Cardiac muscle cell (in vitro differentiated cells and primary cell): ENCODE measurements at places on chromosomes 7 and 10.

DNA sequence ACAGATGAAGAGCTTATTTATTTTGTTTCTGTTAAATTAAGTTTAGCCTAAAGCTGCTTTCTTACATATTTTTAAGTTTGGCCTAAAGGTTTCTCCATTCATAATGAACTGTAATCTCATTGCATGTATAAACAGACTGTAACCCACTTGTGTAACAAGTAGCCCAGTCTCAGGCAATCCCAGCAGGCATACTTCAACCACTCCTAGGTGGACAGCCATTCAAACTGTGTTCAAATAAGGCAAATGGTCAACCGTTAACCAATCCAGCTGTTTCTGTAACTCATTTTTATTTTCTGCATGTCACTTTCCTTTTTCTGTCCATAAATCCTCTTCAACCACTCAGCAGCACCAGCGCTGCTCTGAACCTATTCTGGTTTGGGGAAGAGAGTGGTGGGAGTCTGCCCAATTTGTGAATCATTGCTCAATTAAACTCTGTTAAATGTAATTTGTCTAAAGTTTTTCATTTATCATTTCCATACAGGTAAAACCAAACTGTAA is 35.9 kb downstream of the PHYHIPL start:
- no peaks in the 10 kb centered on the region for H3K36me3 ChIP-seq
- H3K27ac ChIP-seq: no peak overlapping the region
- DNase-seq: no peak
- H3K4me3 ChIP-seq: no peak overlapping the region

DNA sequence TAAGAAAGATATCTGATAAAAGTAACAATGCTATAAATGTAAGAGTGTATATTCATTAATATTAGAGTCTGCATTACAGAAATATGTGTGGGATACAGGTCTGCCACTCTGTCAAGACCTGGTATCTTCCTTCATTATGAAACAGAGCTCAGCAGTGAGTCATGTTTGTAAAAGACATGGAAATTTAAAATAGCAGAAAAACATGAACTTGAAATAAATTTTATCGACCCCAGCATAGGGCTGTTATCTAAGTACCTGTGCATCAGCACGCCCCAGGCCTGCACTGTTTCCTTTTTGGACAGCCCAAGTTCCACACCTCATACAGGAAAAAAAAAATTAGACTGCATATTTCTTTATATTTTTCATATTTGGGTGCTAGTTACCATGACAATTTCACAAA is 58.0 kb upstream of the ZPBP start:
- H3K4me3 ChIP-seq: no peak overlapping the region
- H3K36me3 ChIP-seq: no peaks in the 10 kb centered on the region
- no peak overlapping the region for H3K27ac ChIP-seq
- DNase-seq: no peak

DNA sequence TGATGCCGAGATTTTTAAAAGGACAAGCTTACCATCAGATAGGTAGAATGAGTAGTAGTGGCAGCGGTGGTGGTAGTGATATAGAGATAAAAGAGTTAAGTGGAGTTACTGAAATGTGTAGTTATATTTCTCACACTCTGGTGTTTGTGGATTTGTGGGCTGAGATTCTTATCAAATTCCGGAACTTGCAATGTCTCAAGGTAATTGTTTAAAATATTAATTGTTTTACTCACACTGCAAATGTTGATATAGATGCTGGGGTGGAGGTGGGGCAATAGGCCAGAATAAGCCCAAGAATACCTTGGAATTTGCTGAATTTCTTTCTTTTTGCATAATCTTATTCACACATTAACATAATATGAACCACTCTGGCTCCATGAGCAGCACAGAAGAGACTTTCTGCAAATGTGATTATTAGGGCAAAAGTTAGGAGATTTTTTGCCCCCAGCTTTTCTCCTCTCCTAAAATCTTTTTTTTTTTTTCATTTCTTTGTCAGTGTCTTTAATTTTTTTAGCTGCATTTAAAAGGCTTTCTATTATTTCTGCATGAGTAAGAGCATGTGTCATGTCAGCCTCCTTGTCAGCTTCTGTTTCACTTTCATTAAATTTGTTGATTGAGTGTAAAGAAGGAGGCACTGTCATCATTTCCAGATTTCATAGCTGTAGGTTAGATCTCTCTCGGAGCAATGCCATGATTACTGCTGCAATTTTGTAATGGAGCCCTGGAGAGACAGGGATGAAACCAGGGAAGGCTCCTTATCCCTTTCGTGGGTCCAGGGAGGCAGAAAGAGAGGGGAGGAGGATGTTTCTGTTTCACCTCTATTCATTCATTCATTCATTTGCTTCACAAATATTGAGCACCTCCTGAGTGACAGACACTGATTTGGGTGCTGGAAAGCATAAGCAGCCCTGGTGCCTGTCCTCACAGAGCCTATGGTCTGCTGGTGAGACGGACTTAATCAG is 13.1 kb upstream of the SGMS1 start:
- H3K4me3 ChIP-seq: no peak overlapping the region
- H3K4me1 ChIP-seq: no peaks in the 10 kb centered on the region
- no peaks in the 10 kb centered on the region for H3K27me3 ChIP-seq
- DNase-seq: no peak
- H3K27ac ChIP-seq: no peak overlapping the region

- no peaks in the 10 kb centered on the region for H3K4me1 ChIP-seq
- DNase-seq: no peak
- H3K4me3 ChIP-seq: no peak overlapping the region
- H3K27me3 ChIP-seq: no peaks in the 10 kb centered on the region
- no peak overlapping the region for H3K27ac ChIP-seq
Measured at GRCh38 chr7:11478426-11478825, 353.6 kb downstream of the THSD7A start.

GRCh38 chr10:13787015-13787421 is 200.3 kb downstream of the PRPF18 start:
- H3K4me3 ChIP-seq: no peak overlapping the region
- no peaks in the 10 kb centered on the region for H3K4me1 ChIP-seq
- no peaks in the 10 kb centered on the region for H3K36me3 ChIP-seq

- no peak overlapping the region for H3K27ac ChIP-seq
- no peaks in the 10 kb centered on the region for H3K36me3 ChIP-seq
- no peak for DNase-seq
- no peaks in the 10 kb centered on the region for H3K4me1 ChIP-seq
Measured at GRCh38 chr10:65945061-65945460, 980.8 kb upstream of the LRRTM3 start.

DNA sequence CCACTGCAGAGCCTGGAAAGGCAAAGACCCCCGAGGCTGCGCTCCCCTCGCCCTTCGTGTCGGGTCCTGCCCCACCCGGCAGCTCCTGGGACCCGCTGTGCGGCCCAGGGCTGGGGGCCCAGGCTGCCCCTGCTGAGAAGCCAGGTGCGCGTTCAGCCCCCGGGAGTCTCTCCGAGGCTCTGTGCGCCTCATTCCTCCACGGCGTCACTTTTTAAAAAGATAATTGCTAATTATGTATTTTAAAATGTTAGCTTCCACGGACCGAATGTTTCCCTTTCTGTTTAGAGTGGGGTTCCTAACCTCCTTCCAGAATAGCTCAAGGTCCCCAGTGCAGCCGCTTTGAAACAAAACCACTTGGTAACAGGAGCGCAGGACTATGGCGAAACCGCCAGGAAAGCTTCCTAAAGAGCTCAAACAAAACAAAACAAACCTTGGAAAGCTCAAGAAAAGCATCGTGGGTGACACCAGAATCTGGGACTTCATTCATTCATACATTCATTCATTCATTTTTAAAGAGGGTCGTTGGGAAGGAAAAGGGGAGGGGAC is 45.6 kb downstream of the PDIA4 start:
- peaks cover 3% of the 10 kb centered on the region for H3K4me1 ChIP-seq
- H3K36me3 ChIP-seq: no peaks in the 10 kb centered on the region
- peak overlapping the region; percentile 99 for H3K4me3 ChIP-seq
- DNase-seq: peak; percentile 59
- H3K27ac ChIP-seq: peak overlapping the region; percentile 77
- no peaks in the 10 kb centered on the region for H3K27me3 ChIP-seq

GRCh38 chr7:16916738-16917137 is 35.0 kb upstream of the AGR3 start:
- no peak overlapping the region for H3K27ac ChIP-seq
- H3K4me3 ChIP-seq: no peak overlapping the region
- H3K4me1 ChIP-seq: peaks cover 11% of the 10 kb centered on the region
- H3K27me3 ChIP-seq: no peaks in the 10 kb centered on the region

GRCh38 chr10:92573091-92573797 is 649 bp downstream of the IDE start:
- H3K4me1 ChIP-seq: peaks cover 18% of the 10 kb centered on the region
- peak; percentile 47 for DNase-seq
- H3K27me3 ChIP-seq: no peaks in the 10 kb centered on the region

- DNase-seq: no peak
- no peaks in the 10 kb centered on the region for H3K4me1 ChIP-seq
- no peak overlapping the region for H3K27ac ChIP-seq
Measured at GRCh38 chr10:48237259-48238250, 36.9 kb downstream of the FRMPD2 start.

GRCh38 chr7:66258409-66258808 is 53.3 kb downstream of the TPST1 start:
- no peaks in the 10 kb centered on the region for H3K36me3 ChIP-seq
- no peaks in the 10 kb centered on the region for H3K27me3 ChIP-seq
- DNase-seq: peak; percentile 39
- H3K27ac ChIP-seq: no peak overlapping the region
- H3K4me1 ChIP-seq: no peaks in the 10 kb centered on the region

DNA sequence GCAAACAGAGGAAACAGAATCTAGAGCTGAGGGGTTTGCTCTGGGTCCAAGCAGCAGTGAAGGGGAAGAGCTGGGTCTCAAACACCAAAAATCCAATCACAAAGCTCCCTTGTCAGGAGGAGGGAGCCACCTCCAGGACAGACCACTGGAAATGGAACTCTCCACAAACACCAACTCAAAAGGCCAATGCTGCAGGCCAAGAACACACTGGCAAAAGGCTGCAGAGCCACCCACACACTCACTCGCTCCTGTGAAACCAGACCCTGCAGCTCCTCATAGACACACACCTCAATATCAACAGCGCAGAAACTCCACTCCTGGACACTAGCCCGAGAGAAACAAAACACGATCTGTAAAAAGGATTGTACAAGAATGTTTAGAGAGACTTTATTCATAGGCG is 213.5 kb downstream of the PTPRN2 start:
- H3K4me3 ChIP-seq: no peak overlapping the region
- no peaks in the 10 kb centered on the region for H3K27me3 ChIP-seq
- DNase-seq: no peak

DNA sequence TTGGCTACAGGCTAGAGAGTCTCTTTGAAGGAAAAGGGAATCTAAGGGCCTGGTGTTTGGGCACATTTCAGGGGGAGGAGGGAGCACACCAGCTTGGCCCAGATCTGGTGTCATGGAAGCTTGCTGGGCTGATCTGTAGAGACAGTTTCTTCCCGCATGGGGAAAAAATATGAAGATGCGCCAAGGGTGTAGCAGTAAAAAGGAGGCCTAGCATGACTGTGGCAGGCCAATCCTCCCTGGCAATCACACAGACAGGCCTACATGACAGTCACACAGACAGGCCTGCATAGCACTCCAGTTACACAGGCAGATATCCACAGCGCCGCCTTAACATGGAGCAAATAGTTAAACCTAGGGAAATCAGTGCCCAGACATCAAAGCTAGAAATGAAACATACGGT is 123.6 kb upstream of the KIF5B start:
- H3K27me3 ChIP-seq: no peaks in the 10 kb centered on the region
- DNase-seq: no peak
- H3K36me3 ChIP-seq: no peaks in the 10 kb centered on the region
- H3K27ac ChIP-seq: no peak overlapping the region
- no peaks in the 10 kb centered on the region for H3K4me1 ChIP-seq
